ENCODE measurements at places on chromosomes 3 and 15. TPM values are rescaled to one million over a fixed set of nuclear protein-coding genes. Genes with fewer than 3 reads are reported as not detected.
A peak's percentile ranks its signal among the peaks of the same experiment; 100 is the strongest.

Gene ZNF385D
- total RNA-seq = 0.80 TPM

DNA sequence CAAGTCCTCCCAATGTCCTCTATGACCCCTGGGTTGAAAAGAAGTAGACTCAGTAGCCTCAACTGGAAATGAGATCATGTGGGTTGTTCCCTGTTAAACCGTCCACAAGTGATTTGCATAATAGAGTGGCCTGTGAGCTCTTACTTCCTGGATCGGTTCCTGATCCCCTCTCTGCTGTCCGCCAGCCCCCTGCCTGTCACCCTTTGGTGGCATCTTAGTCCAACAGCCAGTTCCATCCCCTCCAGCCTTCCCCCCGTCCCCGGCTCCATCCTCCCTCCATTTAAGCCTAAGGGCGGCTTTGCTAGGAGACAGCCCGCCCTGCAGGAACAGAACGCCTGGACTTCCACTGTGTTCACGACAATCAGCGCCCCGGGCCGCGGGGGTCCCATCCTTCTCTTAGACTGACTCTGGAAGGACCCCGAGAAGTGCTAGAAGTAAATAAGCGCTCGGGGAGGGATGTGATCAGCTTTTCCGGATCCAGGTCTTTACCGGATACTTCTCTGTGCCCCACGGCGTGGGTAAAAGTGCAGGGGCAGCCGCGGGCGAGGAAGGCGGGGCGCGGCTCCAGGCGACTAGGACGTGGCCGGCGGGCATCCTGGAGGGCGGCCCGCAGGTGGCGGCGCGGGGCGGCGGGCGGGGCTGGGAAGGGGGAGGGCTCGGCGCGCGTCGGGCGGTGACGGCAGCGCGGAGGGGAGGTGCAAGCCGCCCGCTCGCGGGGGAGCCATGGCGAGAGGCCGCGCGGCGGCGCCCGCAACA is 51.2 kb upstream of the ULK4 start:
- DNase-seq = peak; percentile 59
- no peak overlapping the region for H3K4me3 ChIP-seq
- H3K27me3 ChIP-seq = no peaks in the 10 kb centered on the region
- peak overlapping the region; percentile 80 for H3K27ac ChIP-seq

Gene EPHB3
- 3.1 TPM for total RNA-seq

GRCh38 chr3:143707848-143708247 is 140.4 kb downstream of the SLC9A9 start:
- H3K4me1 ChIP-seq = no peaks in the 10 kb centered on the region
- no peak for DNase-seq
- H3K36me3 ChIP-seq = no peaks in the 10 kb centered on the region
- no peaks in the 10 kb centered on the region for H3K27me3 ChIP-seq

- no peaks in the 10 kb centered on the region for H3K36me3 ChIP-seq
- peaks cover 51% of the 10 kb centered on the region for H3K27me3 ChIP-seq
- H3K4me3 ChIP-seq = no peak within 1 kb of the TSS
- no peaks in the 10 kb centered on the region for H3K4me1 ChIP-seq
- no peak for DNase-seq
Observed at GRCh38 chr15:79090487-79091203, at the start of gene RASGRF1. TSS of gene RASGRF1 (minus strand) at chr15:79090780. CDS start at chr15:79090498, 282 bp downstream.

Gene LRRC57
- 19.6 TPM for total RNA-seq

- H3K27ac ChIP-seq = no peak overlapping the region
- no peaks in the 10 kb centered on the region for H3K4me1 ChIP-seq
- H3K36me3 ChIP-seq = no peaks in the 10 kb centered on the region
- DNase-seq = peak; percentile 26
- no peak overlapping the region for H3K4me3 ChIP-seq
- no peaks in the 10 kb centered on the region for H3K27me3 ChIP-seq
Observed at GRCh38 chr3:11774296-11774877, 72.3 kb downstream of the TAMM41 start.

Gene SPESP1
- 5.2 TPM for total RNA-seq
